ENCODE measurements at places on chromosomes 11 and 22.

- DNase-seq = no peak
These were observed 116.4 kb downstream of the APOL5 start for GRCh38 chr22:35834061-35834460.

DNA sequence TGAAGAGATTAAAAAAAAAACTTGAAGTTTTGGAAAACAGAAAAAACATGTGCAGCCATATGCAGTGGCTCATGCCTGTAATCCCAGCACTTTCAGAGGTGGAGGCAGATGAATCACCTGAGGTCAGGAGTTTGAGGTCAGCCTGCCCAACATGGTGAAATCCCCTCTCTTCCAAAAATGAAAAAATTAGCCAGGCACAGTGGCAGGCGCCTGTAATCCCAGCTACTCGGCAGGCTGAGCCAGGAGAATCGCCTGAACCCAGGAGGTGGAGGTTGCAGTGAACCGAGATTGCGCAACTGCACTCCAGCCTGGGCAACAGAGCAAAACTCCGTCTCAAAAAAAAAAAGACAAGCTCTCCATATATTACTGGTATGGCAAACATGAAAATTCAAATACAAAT lies 7.6 kb downstream of the DLG2 start:
- no peak for DNase-seq

- no peak for DNase-seq
These were observed 1565.5 kb upstream of the RAG2 start for GRCh38 chr11:38163526-38163925.

DNA sequence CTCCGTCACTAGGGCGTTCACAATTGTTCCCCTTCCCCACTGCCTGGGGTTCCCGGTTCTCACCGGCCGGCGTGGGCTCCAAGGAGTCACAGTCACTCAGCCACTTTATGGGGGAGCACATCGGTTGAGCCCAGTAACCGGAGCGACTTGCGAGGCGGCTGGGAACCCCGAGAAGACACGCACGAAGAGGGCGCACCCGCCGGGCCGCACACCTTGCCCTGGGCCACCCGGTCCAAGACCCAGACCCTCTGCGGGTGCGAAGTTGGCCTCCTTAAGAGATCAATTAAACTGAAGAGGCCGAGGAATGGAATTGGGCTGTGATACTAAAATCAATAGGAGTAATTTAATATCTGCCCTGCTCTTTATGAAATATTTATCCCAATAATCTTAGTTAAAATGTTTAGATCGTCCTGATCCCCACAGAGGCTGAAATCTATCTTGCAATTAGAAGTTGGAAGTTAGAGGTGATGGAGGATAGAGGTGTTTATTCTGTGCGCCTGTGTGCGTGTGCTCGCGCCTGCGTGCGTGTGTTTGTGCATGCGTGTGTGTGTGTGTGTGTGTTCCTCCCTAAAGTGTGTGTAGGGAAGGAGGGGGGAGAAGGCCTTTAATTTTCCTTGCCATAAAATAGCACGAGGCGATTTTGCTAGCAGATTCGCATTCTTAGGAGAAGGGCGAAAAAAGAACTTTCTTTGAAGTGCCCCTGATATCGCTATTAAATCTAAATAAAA lies 954 bp upstream of the MN1 start:
- no peak for DNase-seq

DNA sequence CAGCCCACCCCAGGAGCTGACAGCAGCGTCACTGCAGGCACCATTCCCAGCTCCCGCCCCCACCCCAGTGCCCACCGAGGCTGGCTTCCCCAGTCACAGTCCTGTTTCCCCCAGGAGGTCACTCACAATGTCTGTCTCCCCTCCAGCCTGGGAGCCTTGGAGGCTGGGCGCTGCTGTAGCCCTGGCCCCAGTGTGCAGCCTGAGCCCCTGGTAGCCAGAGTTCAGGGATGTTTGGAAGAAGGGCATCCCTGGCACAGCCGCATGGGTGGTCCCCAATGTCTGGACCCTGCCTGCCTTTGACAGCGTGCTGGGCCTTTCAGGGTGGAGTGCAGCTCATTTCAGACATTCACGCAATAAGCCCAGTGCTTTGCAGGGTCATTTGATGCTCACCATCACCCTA lies 4.3 kb downstream of the CAPN5 start:
- DNase-seq = no peak

- no peak for DNase-seq
These were observed 123.8 kb upstream of the NTM start for GRCh38 chr11:131246663-131247062.

DNA sequence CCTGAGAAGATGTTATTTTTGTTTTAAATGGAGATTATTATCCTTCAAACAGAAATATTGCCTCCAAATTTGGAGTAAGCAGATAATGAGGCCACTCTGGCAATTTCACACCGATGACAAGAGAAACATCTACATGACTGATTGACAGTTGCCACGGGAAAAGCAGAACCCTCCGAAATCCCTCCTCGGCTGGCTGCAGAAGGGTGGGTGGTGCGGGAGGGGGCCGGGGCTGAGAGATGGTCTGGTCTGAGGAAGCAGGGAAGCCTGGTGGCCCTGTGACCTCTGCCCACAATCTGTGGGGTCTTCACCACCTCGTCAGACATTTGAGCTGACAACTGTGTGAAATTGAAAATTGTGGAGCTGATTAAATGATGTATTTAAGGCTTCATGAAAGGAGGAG lies 503.2 kb downstream of the MN1 start:
- DNase-seq = no peak

GRCh38 chr11:73233692-73234470 lies 15.8 kb downstream of the P2RY2 start:
- no peak for DNase-seq

DNA sequence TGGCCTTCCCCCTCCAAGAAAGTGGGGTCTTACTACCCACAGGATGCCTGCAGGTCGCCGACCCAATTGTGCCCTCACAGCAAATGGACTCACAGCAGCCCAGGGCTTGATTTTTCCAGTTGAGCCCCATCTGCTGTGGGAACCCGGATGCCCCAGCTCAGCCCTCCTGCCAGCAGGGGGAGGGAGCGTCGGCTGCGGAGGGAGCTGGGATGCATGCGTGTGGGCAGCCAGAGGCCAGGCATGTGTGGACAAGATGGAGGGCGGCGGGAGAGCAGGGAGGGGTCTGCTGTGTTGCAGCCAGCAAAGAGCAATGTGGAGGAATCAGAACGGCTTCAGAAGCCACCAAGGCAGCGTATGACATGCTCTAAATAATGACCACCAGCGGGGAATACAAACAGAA lies 41.0 kb upstream of the EIF3D start:
- DNase-seq = no peak

GRCh38 chr11:21553795-21554194 lies 639.1 kb upstream of the ANO5 start:
- DNase-seq = no peak

GRCh38 chr22:45230026-45230721 lies 10.5 kb downstream of the KIAA0930 start:
- DNase-seq = no peak

DNA sequence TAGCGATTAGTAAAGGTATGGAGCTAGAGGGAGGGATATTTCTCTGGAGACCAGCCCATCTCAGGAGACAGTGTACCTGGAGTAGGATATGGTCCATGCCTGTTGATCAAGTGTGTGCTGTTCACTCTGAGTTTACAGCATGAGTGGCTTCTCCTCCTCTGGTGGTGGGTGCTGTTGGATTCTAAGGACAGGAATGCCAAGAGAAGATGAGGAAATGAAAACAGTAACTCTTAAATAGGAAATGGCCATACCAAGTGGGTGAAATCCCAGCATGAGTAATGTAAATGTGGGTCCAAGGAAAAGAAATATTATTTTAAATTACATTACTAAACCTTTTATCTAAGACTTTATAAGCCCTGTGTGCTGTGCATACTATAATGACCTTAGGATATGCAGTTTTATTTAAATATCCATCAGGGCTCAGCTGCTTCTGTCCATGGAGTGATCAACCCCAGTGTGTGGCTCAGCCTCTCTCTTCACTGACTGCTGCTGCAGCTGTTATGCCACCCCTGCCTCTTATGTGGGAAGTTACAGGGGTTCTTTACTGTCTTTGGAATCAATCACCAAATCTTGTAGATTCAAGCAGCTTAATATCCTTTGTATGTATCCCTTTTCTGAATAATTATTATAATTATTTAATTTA lies 54.3 kb downstream of the FAT3 start:
- DNase-seq = no peak

GRCh38 chr22:26431261-26431995 lies 2.4 kb downstream of the ASPHD2 start:
- no peak for DNase-seq

DNA sequence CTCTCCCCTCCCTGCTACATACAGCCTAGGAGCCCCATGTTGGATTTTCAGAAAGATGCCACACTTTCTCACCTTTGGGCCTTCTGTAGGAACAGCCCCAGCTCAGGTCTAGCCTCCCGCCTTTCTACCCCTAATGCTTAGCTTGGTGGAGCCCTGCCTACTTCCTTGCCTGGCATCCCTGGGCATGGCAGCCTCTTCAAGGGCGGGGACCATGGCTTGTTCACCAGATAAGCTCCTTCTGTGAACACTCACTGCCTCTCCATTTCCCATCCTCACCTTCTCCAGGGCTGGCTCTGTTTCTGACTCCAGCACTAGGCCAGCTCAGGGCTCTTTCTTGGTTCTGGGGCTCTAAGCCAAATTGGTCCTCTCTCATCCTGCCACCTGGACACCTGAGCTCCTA lies 1.4 kb downstream of the SEPTIN3 start:
- DNase-seq = no peak

DNA sequence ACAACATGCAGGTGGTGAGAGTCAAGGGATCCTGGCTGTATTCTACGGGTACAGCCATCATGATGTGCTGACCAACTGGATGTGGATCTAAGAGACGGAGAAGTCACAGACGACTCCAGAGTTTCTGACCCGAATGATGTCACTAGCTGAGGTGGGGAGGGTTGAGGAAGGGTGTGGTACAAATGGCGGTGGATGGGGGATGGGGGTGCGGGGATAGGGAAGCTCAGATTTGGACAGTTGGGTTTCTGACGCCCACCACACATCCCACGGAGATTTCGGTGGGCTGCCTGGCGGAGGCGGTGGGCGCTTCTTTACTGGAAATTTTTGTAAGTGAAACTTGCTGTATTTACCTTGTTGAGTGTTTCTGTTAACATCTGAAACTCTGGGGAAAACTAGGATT lies 126.7 kb downstream of the OSBP2 start:
- no peak for DNase-seq

DNA sequence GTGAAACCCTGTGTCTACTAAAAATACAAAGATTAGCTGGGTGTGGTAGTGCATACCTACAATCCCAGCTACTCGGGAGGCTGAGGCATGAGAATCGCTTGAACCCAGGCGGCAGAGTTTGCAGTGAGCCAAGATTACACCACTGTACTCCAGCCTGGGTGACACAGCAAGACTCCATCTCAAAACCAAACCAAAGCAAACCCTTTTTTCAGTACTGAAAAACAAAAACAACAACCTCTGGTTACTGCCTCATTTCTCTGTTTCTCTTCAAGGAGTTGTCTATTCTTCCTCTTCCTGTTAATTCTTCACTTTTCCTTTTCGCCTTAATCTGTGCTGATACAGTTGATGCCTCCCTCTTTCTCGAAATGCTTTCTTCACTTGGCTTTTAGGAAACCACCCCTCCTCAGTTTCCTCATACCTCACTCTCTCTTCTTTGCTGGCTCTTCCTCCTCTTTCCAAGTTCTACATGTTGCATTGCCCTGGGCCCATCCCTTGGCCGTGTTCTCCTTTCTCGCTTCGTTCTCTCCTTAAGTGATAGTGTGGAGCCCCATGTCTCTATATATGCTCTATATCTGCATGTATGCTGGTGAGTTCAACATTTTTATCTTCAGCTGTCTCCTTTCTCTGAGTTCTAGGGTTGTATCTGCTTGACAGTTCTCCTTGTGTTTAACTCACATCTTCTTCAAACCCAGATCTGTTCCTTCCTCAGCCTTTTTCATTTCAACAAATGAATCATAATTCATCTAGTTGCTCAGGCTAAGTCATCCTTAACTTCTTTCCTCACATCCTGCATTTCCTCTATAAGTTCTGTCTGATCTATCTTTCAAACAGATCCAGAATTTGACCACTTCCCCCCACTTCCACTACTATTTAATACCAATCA lies 37.1 kb downstream of the NUCB2 start:
- no peak for DNase-seq

GRCh38 chr11:124896821-124897391 lies 759 bp downstream of the ROBO4 start:
- peak; percentile 72 for DNase-seq

- DNase-seq = peak; percentile 89
These were observed at the start of gene ADM for GRCh38 chr11:10304495-10305261. TSS of gene ADM (plus strand) at chr11:10305073. CDS start at chr11:10305701, 628 bp downstream.

GRCh38 chr22:41931701-41932269 lies 5.2 kb upstream of the TNFRSF13C start:
- DNase-seq = no peak

DNA sequence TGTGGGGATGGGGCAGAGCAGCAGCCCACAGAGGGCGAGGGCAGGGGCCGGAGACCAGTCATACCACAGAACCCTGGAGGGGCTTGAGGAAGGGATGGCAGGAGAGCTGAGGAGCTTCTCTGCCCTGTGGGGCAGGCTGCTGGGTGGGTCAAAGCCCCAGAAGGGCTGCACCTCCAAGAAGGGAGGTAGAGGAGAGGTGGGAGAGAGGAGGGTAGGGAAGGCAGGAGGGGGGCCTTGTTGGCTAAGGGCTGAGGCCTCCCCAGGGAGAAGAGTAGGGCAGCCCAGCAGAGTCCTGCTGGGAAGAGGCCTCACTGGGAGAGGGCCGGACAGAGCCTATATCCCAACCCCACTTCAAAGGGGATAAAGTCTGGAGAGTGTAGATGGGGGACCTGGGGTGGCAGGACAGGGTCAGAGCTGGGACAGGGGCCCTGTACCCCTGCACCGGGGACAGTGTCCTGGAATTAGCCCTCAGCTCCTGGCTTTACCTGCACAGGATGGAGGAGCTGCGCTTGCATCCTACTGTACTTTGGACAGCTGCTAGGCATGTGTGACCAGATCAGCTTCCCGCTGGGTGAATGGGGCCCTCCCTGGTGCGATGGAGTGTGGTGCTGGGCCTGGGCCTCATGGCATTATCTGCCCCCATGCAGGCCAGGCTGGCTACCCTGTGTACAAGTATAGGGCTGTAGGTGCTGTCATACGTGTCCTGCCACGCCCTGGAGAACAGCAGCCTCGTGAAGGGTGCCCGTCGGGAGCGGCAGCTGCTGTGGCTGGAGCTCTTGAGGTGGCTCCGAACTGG lies 7.3 kb downstream of the DGCR6L start:
- DNase-seq = peak; percentile 38

- DNase-seq = no peak
These were observed 118.6 kb downstream of the TIMP3 start for GRCh38 chr22:32920032-32920628.

DNA sequence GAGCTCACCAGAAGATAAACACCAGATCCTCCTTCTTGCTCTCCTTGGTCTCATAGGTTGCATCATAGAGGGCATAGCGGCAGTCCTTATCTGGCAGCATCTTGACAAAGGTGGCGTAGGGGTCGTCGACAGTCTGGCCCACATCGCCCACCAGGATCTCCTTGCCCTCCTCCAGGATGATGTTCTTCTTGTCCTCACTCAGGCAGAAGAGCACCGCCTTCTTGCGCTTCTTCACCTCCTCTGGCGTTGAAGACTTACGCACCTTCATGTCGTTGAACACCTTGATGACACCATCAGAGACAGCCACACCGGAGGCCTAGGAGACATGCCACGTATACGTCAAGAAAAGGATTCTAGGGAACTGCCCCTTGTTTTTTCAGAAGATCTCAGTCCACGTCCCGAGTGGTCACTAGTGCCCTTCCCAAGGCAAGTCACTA lies 2.0 kb downstream of the CFL1 start:
- no peak for DNase-seq
